ENCODE measurements at places on chromosomes 6 and 20.

GRCh38 chr6:134389129-134389528, 71.2 kb upstream of the SGK1 start:
- DNase-seq: peak; percentile 26

DNA sequence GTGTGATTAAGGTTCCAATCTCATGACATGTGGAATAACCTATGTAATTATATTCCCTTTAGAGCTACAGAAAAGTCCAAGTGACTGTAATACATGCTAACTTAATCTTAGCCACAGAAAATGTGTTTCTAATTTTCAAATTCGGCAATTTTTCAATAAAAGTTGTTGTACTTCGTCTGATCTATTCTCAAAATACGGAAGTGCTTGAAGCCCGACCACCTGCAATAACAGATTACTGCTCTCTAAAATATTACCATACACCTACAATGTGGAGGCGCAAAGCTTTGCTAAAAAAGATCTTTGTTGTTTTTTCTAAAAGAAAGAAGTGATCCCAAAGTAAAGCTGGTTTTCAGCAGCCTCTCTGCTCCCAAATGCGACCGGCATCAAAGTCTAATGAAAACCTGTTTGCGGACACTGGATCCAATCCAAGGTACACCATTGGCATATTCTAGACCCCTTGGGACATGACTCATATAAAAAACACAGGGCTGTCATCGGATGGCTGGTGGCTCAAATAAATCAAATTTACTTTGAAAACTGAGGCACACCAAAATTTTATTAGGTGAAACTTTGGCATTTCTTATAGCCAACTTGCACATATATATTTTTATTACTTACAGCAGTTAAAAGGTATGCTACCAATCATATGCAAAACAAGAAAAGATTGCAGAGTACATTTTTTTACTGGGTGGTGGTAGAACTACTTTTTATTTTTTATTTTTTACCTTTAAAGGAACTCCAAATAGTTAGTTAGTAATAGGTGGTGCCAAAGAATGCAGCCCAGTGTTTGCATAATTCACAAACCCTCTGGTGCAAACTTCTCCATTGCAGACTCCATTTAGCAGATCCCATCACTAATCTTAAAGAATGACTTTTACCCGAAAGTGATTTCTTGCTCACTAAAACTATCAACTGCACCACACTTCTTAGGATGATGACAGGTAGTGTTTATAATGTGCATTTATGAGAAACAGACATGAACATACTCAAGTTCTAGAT, 118.7 kb upstream of the TBX18 start:
- DNase-seq: no peak

- DNase-seq: no peak
Measured at GRCh38 chr20:59604741-59605600, 631 bp downstream of the PHACTR3 start.

GRCh38 chr6:19356692-19357091, 480.5 kb upstream of the ID4 start:
- no peak for DNase-seq

DNA sequence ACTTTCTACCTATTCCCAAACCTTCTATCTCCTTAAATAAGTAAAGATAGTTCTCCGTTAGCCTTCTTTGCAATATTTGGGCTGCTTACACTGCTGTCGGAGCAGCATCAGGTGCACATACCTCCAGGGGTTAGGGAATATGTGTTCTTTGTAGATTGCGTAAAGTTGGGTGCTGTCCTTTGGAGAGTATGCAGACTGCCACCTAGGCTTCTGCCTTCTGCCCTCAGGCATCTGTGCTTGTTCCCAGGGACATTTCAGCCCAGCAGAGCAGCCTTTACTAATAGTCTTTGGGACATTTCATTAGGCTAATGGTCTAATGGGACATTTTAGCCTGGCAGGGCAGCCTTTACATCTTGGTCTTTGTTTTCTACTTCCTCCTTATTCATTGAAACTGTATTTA, 260.6 kb downstream of the TPBG start:
- no peak for DNase-seq

DNA sequence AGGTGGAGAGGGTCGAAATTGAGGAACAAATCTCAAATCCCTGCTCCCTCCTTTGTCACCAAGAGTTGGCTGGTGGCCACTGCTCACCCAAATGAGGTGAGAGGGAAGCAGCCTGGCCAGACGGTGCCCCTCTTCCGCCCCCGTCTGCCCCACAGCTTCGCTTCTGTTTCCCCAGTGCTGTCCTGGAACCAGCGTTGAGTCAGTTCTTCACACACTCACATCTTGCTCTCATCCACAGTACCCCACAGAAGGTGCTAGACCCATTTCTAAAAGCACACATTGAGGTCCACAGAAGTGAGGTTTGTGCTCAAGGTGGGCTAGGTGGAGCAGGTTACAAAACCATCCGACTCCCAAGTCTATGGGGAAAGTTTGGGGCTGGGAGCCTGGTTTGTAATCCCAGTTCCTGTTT, 3.8 kb downstream of the CEBPB start:
- no peak for DNase-seq

- DNase-seq: no peak
Measured at GRCh38 chr6:158646023-158646910, 1.7 kb upstream of the DYNLT1 start.

DNA sequence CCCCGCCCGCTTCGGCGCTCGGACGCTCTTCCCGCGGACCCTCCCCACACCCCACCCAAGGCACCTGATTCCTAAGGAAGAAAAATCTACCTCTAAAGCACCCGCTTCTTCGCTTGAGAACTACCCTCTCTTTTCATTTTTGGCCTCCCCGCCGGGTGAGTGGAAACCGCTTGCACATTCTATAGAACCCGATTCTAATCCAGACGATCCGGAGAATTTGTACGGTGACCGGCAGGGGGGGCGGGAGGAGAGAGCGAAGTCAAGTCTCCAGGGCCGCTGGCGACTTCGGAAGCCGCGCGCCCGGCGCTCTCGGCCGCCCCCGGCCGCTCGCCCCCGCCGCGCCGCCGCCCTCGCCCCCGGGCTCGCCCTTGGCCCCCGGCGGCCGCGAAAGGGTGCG, at the start of gene RBM24:
Gene RBM24, plus strand, starts transcription at position 262 of the 397 bp plus-strand sequence. CDS start 221 bp downstream, outside the sequence.
- DNase-seq: peak; percentile 34

- no peak for DNase-seq
Measured at GRCh38 chr6:152107973-152108372, 300.5 kb downstream of the ESR1 start.

DNA sequence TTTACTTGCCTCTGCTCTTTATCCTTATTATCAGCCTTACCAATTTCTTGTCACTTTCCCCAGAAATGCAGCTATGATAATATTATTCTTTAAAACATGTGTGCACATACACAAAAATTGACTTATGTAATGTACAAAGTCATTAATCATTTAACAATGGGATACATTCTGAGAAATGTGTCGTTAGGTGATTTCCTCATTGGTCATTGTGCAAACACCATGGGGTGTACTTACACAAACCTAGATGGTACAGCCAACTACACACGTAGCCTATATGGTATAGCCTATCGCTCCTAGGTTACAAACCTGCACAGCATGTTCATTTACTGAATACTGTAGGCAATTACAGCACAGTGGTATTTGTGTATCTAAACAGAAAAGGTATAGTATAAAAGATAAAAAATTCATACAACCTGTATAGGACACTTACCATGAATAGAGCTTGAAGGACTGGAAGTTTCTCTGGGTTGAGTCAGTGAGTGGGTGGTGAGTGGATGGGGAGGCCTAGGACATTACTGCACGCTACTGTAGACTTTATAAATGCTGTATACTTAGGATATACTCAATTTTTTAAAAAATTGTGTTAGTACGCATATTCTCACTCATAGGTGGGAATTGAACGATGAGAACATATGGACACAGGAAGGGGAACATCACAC, 56.9 kb downstream of the HIVEP1 start:
- DNase-seq: no peak

DNA sequence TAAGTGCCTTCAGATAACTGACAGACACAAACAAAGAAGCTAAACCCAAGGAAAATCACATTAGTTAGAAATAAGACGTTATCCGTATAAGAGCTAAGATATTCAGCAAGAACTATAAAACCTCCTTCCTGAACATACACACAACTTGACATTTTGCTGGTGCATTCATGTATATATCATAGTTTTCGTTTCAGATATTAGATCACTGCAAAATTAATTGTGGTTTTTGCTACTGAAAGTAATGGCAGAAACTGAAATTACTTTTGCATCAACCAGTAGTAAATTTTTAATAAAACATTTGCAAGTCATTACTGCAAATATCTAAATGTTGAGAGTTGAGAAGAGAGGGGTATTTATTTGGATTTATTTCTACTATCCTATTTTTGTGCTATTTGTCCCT, 26.1 kb upstream of the KCNQ5 start:
- no peak for DNase-seq

DNA sequence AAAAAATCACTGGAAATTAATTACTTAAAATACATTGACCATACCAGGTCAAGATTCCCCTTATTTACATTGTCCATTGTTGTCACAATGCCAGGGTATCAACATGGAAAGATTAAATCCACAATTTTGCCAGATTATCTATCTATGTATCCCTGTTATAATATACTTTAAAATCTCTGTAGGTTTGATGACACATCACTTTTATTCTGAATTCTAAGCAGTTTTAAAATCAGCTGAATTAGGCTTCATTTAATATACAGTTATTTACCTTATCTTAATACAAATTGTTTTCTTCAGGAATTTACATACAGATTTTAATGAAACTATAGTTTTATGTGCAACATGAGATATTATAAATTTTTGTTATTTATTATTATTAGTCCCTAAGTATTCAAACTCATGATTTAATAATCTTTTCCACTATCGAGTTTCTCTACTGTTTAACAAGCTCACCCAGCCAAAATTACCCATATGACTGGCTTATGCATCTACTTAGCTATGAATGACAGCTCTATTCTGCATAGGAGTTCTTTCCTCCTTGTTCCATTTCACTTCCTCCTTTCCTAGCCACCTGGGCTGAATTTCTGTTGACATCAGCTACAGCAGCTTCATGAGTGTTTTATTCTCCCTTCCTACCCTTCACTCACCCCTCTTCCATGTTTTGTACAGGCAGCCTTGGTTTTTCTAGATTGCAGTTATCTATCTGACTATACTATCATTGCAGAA, 654.2 kb upstream of the MAP3K7 start:
- DNase-seq: no peak

Data from KBM-7 (cell line).